ENCODE measurements at places on chromosomes 5 and 9.

- no peak for DNase-seq
Measured at GRCh38 chr9:35651956-35652828, 1.5 kb upstream of the SIT1 start.

DNA sequence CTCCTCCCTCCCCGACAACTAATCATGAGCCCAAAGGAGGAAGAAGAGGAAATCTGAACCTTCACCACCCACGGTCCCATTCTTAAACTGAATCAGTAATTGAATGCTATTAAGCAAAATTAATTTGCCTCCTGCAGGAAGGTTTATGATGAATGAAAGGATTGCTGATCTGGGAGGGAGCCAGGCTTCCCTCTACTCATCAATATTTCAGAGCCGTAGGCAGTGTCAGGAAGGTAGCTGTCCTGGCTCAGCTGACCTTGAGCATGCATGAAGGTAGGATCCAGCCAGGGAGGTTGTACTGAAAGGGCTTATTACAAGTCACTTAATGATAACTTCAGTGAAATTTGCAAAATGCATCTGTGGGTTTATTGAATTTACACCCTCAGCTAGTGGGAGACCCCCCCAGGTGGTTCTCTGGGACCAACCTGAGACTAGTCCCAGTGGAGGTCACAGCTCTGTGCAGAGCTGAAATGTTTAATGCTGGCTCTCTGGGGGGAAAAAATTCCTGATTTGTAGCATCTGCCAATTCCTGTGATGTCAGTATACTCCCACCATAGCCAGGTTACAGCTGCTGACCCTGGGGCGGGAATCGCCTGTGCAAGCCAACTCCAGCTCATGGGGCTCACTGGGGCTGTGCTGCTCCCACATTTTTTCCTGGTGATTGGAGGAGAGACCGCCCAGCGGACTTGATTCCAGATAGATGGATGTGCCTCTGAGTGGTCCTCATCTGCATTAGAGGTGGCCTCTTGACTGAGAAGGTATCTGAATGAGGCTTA, 47.9 kb upstream of the NCS1 start:
- DNase-seq = no peak

DNA sequence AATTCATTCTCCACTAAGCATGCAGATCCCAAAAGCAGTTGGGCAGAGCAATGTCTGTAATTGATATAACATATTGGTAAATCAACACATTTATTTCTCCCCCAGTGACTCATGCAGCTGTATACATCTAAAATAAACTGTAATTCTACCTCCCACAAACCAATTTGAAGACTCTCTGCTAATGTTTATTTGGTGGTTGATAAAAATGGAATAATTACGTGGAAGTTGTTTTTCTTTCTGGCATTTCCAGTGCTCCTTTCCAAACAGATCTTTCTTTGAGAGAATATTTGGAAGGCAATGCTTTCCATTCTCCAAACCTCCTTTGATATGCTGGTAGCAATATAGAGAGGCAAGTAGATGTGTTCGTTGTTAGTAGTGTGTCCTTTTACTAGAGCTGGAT, 194.7 kb downstream of the CHSY3 start:
- no peak for DNase-seq

DNA sequence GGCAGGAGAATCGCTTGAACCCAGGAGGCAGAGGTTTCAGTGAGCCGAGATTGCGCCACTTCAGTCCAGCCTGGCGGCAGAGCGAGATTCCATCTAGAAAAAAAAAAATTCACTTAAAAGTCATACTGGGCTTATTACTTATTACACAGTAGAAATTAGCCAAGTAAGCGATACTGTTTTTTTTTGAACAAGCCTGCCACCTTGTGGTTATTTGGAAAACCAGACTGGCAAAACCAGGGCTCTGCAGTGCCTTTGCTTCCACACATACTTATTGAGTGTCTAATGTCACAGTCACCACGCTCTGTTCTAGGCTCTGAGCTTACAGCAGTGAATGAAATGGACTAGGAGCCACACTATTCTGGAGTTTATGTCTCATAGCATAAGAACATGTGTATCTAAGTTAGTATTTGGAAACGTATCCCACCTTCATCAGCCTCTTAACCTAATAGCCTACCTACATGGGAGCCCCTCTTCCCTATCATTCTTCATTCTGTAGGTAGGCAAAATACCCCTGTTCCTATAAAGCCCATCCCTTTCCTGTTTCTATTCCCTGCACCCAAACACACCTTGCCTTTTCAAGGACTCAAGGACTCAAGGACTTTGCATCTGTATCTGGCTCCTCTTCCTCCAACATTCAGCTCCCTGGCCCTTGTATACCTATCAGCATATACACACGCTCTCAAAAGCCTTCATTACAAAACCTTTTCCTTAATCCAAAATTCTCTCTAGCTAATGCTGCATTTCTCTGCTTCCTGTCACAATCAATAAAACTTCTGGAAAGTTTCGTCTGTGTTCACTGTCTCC, 13.9 kb upstream of the BASP1 start:
- DNase-seq = no peak

GRCh38 chr5:74179701-74180100, 460.8 kb downstream of the ENC1 start:
- no peak for DNase-seq

GRCh38 chr5:173823721-173824567, 64.2 kb upstream of the CPEB4 start:
- no peak for DNase-seq

DNA sequence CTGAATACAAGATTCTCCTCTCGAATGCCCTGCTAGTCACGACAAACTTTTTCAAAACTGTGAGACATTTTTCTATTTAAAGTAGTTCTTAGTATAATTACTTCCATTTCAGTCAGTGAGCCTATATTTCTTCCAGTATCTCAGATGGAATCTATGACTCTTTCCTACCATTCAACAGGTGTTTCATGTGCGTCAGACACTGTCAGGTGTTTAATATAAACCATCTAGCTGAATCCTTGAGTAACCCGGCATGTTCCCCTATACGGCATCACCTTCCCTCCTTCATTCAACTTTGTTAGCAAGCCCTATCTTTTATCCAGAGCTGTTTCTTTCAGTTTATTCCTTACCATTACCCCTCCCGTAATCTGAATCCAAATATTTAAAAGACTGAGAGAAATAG, 418.8 kb downstream of the RAB3C start:
- no peak for DNase-seq

DNA sequence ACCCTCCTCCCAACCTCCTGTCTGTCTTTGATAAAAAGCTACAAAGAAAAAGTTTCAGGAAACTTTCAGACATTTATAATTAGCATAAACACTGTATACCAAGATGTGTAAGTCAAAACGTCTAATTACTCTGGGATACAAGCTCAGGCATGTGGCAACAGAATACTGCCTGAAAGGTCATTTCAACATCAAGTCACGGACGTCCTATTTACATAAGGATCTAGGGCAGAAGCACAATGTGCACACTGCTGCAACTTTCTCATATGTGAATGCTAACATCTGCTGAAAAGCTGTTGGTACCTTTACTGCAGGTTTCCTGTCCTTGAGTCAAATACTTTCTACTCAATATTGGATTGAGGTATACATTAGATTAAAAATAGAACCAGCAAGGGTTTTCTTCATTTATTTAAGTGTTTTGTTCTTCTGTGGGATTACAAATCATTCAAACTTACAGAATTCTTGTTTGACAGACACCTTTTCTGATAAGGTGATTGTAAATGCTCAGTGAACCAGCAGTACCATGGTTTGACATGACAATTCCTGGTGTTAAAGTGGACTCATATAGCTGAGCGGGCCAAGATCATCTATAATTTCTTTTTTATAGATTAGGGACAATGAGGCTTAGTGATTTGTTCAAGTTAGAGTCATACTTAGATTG, 36.8 kb downstream of the ELL2 start:
- DNase-seq = no peak

GRCh38 chr5:126499853-126500342, 76.7 kb downstream of the GRAMD2B start:
- DNase-seq = no peak

Data from stimulated activated CD4-positive, alpha-beta T cell treated with anti-CD3 and anti-CD28 coated beads, Interleukin-1b, Interleukin-23, amount 100 ng/mL, for 1 hour (primary cell).